ENCODE measurements at places on chromosomes 4 and X.

DNA sequence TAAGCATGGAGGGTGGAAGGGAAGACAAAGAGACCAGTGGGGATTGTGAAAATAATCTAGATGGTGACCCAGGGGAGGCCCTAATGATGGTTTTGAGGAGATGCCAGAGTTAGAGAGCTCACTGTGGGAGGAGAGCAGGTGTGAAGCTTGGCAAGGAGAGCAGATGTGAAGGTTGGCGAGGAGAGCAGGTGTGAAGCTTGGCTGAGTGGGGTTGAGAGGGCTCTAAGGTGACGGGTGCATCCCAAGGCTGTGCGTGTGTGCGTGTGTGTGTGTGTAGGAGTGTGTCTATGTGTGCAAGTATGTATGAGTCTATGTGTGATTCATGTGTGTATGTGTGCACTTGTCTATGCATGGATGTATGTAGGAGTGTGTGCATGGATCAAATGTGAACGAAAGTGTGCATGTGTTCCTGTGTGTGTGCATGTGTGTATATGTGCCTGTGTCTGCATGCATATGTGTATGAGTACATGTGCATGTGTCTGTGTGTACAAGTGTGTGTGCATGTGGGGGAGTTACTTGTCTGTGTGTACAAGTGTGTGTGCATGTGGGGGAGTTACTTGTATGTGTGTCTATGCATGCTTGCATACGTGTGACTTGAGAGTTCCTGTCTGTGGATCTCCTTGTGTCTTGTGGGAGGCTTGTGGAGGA is 72.0 kb downstream of the EVC start:
- no peak for DNase-seq

DNA sequence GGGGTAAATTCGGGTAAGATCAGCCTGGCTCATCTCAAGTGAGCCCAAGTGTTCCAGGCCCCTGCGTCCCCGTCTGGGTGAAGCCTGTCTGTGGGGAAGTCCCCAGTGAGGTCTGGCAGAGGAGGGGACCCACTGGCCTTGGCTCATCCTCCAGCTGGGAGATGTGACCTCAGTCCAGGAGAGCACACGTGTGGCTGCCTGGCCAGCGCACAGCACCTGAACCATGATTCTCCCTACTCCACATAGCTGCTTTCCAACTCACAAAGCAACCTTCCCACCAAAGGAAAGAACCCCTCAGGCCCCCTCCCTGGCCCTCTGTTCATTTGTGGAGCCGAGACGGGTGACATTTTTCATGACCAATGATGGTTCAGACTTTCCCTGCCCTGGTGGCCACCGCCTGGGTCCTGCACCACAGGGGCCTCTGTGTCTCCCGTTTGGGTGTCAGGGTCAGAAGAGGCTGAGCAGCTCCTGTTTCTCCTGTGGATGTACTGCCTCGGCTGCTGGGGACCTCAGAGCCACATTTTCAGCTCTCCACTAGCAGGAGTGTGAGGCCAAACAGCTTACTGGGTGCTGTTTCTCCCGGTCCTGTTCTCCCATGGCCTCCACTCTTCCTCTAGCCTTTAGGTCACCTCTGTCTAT is 111.4 kb downstream of the CPZ start:
- no peak for DNase-seq

GRCh38 chr4:223913-224497 is 81.3 kb downstream of the ZNF732 start:
- DNase-seq, result no peak

DNA sequence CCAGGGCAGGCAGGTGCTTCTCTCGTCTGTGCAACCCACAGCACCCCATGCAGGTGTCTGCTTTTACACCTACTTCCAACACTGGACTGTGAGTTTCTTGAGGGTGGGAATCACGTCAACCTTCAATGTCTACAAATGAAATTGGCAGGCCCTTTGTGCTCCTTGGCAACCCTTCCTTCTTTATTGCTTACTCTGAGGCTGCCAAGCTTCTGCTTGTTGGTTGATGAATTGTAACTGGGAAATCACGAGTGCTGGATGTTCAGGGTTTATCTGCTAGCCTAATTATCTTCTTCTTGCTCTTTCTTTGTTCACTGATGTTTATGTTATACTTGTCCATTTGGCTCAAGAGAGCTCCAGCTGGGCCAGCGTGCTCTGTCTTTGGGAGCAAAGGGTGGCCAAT is 2.5 kb upstream of the DGAT2L6 start:
- no peak for DNase-seq

DNA sequence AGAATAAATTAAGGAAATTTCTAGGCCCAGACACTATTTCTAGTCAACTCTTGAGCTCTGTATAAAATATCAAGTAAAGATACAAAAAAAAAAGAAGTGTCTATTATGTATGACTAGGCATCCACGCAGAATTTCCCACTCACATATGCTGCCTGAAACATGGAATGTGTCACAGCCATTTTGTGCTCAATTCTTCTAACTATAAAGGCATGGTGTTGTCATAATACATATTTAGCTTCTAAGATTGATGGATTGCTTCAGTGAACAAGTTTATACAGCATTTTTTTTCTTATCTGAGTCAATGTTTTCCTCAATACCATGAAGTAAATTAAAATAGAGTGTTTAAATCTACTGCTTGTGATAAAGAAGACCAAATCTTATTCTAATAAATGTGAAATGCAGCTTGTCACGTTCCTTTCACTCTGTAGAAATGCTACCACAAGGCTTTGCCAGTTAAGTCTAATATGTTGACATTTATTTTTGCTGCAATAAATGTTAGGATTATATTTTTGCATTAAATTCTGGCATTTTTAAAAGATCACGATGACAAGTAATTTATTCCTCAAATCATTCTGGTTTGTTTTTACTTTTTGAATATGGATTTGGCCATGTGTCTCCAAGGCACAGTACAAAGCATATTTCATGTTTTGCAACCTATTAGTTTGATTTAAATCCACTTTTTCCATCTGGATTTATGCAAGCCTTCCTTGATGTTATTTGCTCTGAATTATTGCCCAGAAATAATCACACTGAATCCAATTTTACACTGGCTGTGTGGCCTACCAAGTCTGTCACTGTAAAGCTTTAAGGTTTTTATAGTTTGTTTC is 1829.0 kb upstream of the PCDH7 start:
- DNase-seq, result no peak

- DNase-seq, result no peak
These were observed 34.3 kb downstream of the IRF2 start for GRCh38 chr4:184439856-184440594.

GRCh38 chr4:54100595-54101189 is 729 bp downstream of the GSX2 start:
- no peak for DNase-seq

GRCh38 chrX:42837101-42837726 is 59.3 kb upstream of the PPP1R2C start:
- no peak for DNase-seq

GRCh38 chr4:112311516-112311915 is 14.3 kb downstream of the ALPK1 start:
- no peak for DNase-seq

GRCh38 chrX:100745806-100746537 is 14.1 kb upstream of the SYTL4 start:
- no peak for DNase-seq

DNA sequence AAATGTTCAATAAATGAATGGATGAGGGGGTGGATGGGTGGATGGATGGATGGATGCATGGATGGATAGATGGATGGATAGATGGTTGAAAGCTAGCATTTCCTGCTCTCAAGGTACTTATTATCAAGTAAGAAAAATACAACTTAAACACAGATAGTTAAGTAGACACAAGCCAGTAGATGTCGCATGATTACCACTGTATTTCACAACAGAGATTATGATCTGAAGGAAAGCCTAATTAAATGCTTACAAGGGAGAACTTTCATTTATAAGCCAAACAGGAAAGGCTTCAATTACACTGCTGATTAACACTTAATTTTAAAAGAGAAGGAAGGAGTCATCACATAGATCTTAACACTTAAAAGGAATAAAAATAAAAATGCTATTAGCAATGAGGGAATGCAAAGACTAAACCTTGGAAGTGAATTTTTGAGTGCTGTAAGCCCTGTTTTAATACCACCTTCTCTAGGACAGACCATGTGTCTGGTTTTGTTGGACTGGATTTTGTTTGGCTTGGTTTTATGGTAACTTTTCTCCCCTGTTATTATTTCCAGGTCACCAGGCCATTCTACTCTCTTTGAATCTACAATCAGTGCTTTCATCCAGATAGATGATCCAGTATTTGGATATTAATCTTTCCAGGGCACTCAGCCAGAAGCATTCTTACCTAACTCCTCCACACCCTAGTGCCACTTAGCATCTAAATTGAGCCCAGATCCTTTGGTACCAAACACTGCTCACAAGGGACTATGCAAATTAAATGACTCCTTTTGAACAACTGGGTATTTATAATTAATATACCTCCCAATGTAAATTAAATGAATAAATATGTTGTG is 75.5 kb upstream of the SLC39A8 start:
- DNase-seq, result no peak

DNA sequence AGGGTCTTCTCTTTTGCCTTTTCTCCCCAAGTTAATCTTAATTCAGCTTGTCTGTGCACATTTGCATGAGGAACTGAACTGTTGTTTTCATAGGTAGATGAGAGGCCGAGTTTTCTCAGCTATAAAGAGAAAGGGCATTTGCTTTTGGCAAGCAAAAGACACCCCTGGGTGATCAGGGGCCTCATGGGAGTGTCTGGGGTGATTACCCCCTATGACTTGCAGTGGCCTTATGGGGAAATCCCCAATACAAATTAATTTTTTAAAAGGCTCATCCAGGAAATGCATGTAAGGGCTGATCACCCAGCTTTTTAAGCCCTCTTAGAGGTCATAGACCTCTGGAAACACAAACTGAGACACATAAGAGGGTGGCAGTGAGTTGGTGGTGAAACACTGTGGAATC is 56.4 kb upstream of the HMX1 start:
- no peak for DNase-seq

GRCh38 chr4:20421603-20421985 is 169.9 kb downstream of the SLIT2 start:
- no peak for DNase-seq

GRCh38 chr4:158374318-158374717 is 147.4 kb upstream of the RXFP1 start:
- DNase-seq, result no peak

DNA sequence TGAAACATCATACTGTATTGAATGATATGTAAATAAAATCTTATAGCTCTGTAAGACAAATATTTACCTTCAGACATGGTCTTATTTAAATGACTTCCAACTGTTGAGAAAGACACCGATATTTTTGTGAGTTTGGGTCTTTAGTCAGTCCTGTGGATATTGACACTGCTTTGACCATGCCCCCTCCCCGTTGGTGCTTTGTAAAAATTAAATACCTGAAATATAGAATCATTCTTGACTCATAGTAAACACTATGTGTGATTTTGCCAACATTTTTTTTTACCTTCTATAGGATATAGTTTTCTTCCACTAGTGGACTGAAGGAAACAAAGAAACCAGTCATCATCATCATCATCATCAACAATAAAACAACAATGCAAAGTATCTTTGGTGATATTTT is 114.3 kb upstream of the HS3ST1 start:
- DNase-seq, result no peak

DNA sequence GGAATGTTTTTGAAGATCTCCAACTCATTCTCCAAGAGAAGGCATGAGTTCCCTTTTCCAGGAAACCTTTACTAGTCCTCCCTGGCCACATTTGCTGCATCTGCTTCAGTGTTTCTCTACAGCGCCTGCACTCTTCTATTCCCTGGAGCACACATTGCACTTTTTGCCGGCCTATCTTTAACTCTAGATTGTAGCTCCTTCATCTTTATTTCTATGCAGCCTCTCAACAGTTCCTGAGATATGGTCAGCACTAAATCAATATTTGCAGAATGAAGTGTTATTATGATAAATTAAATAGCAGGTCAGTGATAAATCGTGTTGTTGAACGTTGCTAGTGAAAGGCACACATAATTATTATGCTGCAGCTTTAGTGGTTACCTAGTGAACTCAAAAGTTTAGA is 88.3 kb downstream of the VCX3A start:
- no peak for DNase-seq

DNA sequence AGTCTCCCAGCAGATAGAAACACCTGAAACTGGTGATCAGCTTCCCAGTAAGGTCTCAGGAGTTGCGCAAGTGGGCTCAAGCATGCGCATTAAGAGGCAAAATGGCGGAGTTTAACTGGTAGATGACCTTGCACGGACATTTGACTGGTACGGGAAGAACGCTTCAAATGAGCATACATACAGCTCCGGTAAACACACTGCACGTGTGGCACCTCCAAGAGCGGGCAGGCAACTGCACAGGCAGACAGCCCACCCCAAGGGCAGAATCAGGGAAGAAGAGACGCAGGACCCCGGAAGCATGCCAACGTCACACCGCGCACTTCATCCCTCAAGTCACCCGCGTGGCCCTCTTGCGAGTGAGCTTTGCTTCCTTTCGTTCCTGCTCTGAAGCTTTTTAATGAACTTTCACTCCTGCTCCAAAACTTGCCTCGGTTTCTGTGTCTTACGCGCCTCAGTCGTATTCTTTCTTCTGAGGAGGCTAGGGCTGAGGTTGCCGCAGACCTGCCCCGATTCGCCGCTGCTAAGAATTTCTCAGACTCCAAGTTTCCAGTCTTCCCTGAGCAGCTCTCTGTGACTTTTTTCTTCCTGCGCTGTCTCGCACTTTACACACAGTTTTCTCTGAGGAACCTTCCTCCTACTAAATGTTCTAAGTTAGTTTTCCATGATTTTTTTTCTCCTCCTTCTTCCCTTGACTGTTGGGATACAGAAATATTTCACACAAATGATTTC is 180.7 kb upstream of the ZFP42 start:
- DNase-seq, result no peak

DNA sequence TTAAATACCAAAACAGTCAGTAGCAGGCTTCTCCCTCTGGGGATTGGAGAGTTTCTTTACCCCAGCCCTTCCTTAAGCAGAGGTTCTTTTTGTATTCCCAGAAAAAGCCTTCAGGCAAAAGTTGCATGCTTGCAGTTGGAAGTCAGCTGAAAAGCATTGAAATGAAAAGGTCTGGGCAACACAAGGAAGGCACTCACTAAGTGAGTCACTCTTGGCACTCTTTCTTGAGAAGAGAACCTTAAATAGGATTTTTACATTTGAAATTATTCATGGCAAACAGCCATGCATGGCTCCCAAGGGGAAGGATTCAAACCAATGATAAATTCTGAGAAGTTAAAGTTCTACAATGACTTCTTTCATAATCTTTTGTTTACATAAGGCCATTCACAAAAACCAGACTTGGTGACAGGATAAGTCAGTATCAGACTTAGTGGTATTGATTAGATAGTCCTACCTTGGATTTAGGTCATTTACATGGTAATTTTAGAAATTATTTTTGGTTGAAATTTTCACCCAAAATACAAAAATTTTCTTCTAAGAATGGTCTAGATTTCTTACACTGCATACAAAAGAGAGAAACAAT is 2068.9 kb downstream of the PCDH7 start:
- DNase-seq, result no peak

- DNase-seq, result peak; percentile 27
These were observed 41.3 kb upstream of the MXD4 start for GRCh38 chr4:2303121-2303685.

DNA sequence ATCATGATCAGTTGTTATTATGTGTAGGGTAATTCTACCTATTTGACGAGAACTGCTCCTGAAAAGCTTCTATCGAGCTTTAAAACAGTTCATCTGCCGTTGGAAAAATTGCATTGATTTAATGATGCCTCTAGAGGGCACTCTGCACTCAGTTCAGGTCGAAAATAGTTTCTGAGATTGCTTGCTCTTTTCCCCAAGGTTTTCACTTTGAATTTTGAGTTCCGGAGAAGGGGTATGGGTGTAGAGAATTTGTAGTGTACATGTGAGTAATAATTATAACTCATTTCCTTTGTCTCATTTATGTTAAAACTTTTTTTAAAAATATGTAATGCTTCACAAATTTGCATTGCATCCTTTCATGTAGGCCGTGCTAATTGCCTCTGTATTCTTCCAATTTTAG is 28.4 kb upstream of the TNIP3 start:
- DNase-seq, result no peak

- DNase-seq, result no peak
These were observed 36.9 kb downstream of the PDLIM5 start for GRCh38 chr4:94488670-94489069.
